ENCODE measurements at places on chromosomes 7 and 10.

DNA sequence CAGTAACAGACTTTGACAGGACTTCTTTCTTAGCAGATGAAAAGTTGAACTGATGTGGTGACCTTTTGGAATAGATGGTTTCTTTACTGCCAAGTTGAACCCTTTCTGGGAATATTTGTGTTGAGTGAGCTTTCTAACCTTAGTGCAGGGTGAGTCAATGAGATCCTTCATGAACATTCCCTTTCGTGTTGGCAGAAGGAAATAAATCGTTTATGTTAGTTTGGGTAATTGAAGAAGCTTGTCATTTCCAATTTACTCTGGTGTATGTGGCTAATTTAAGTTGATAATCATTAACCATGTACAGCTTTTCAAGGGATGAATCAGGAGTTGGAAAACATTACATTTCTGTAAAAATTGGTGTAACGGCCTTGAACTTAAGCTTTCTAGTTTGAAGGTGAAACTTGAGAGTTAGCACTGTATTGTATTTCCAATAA lies 43.4 kb downstream of the PTTG1IP2 start:
- no peak for DNase-seq

- DNase-seq: no peak
Observed at GRCh38 chr7:51219261-51219988, 97.2 kb downstream of the COBL start.

DNA sequence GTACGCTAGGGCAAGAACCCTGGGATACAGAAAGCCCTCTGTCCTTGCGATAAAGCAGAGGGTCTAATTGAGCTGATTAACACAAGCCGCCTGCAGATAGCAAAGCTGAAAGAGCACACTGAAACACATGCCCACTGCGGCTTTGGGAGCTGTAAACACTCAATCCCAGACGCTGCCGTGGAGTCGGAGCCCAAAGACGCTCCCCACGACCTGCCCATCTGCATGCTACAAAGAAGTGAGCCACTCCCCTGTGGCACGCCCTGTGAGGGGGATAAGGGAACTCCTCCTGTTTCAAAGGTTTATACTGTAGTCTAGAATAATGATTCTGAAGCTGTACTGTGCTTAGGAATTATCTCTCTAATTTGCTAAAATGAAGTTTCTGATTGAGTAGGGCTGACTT lies 985.6 kb upstream of the GHITM start:
- DNase-seq: no peak

GRCh38 chr7:66182920-66183319 lies 22.2 kb upstream of the TPST1 start:
- no peak for DNase-seq

GRCh38 chr7:148436571-148436970 lies 154.0 kb upstream of the C7orf33 start:
- DNase-seq: no peak

DNA sequence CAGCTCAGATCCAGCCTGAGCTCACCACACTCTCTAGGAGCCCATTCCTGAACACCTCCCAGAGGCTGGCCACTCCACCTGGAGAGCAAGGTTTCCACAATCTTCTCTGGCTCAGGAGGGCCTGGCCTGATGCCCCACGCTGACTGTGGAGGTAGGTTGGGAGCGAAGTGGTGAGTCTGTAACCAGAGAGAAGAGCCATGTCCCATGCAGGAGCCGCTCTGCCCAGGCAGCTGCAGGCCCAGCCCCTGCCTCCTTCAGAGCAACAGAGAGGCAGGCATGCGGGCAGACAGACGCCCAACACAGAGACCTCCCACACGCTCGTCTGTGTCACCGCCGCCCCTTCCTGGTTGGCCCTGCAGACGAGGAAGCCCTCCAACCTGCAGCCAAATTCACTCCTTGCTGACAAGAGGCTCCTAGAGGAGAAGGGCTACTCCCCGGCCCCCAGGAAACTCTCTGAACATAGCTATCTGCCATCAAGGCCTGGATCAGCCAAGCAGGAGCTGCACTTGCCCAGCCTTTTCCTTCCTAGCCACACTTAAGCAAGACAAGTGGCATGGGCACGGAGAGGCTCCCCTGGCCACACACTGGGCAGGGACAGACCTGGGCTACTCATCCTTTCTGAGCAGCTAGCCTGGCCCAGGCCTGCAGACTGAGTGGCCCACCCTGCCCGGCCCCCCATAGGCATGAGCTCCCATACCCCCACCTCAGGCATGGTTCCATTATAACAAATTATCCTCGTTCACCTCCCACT lies 101.9 kb downstream of the GRID1 start:
- DNase-seq: no peak

GRCh38 chr7:77265666-77266065 lies 66.0 kb upstream of the FGL2 start:
- no peak for DNase-seq

GRCh38 chr10:108789919-108790318 lies 1133.4 kb downstream of the XPNPEP1 start:
- DNase-seq: no peak

- no peak for DNase-seq
Observed at GRCh38 chr10:46526682-46527038, 29.8 kb downstream of the GPRIN2 start.

GRCh38 chr10:23331567-23332301 lies 12.9 kb downstream of the C10orf67 start:
- DNase-seq: no peak

GRCh38 chr10:110704906-110705476 lies 60.9 kb downstream of the RBM20 start:
- no peak for DNase-seq

All from 8988T (cell line).